Head of caudate nucleus (tissue), 42 donors: ENCODE measurements at places on chromosomes 7 and 10.

DNA sequence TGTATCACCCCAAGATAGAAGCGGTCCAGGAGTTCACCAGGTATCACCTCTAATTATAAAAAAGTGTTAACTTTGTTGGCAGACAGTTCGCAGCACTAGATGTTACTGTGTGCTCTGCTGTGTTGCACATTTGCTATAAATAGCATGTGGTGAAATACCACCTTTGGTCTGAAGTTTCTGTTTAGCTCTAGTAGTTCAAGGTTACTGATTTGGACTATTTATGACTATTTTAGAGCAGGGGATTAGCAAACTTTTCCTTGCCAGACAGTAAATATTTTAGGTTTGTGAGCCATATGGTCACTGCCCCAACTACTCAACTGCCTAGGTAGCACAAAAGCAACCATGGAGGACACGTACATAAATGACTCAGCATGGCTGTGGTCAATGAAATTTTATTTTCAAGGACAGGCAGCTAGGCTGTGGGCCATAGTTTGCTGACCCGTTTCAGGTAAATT is 16.5 kb downstream of the DENND10 start:
- DNase-seq: no peak

DNA sequence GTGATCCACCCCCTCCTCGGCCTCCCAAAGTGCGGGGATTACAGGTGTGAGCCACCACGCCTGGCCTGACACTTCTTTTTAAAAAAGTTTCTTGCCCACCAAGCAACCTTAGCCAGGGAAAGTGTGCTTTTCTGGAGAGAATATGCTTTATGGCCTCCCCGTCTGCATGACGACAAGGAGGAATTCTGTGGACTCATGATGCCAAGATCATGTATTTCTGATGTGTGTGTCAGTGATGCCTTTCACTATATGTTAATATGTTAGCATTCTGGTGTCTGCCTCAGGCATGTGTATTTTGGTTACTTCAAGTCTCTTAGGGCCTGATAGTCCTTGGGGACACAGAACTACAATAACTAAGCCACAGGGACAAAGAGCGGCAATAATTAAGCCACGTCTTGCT is 2.1 kb downstream of the PDSS1 start:
- no peak for DNase-seq

- DNase-seq: no peak
Measured at GRCh38 chr7:152735443-152736004, 24.0 kb upstream of the ACTR3B start.

GRCh38 chr10:17353568-17354300 is 100.7 kb downstream of the ST8SIA6 start:
- no peak for DNase-seq

GRCh38 chr10:122565766-122566206 is 5.2 kb downstream of the DMBT1 start:
- peak; percentile 84 for DNase-seq
